Stimulated activated CD4-positive, alpha-beta T cell treated with anti-CD3 and anti-CD28 coated beads, Interleukin-1b, Interleukin-23, amount 100 ng/mL, for 1 hour (primary cell): ENCODE measurements at places on chromosomes 1 and 21.

DNA sequence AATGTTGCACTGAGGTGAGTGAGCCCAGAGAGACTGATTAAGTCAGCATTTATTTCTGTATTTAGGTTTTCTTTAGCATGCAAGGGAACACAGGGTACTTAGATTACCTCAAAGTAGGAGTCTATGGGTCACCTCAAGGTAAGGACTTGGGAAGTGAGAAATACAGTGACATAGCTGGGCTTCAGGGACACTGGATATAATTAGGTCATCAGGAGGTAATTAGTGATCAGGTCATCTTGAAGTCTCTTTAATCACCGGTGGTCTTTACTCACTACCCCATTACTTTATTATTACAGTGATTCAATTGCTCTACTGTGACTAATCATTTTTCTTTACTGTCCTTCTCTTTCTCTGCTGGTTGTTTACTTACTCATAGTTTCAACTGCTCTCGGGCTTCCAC, 59.9 kb upstream of the KCNK1 start:
- no peak for DNase-seq

DNA sequence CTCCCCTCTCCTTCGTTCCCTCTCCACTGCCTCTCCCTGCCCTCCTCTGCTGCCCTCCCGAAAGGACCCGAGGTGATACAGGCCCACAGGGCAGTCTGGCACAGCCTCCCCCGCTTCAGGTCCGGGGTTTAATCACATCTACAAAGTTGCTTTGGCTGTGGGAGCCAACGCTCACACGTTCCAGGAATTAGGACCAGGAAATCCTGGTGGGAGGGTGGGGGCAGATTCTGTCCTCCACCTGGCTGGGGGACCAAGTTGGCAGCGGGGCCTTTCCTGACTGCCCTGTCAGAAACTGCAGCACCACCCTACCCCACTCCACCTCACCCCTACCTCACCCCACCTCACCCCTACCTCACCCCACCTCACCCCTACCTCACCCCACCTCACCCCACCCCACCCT, 95.1 kb downstream of the WDR4 start:
- DNase-seq, result no peak

GRCh38 chr1:2251786-2252185, 23.7 kb downstream of the SKI start:
- no peak for DNase-seq

DNA sequence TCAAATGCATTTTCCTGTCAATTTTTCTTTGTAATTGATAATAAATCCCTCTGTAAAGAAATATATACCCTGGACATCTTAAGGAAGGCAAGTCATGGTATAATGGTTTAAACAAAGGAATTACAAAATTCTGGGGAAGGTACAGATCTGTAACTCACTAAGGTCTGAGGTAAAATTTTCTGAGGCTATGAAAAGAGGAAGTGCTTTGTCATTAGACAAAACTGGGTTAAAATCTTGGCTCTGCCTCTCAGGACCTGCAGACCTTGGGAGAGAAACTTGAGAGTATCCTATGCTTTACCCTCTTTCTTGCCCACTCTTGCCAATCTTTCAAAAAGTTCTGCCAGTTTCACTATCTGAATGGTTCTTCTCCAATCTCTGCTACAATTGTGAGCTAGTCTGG, 26.8 kb upstream of the BEND5 start:
- DNase-seq, result no peak

GRCh38 chr1:16199157-16199501, 13.3 kb downstream of the ARHGEF19 start:
- DNase-seq, result no peak

GRCh38 chr1:111202707-111203623, 2.5 kb upstream of the DENND2D start:
- no peak for DNase-seq

- DNase-seq, result no peak
Observed at GRCh38 chr1:66359269-66359668, 174.7 kb upstream of the SGIP1 start.

- DNase-seq, result no peak
Observed at GRCh38 chr21:25960402-25960801, 210.2 kb downstream of the APP start.

- DNase-seq, result no peak
Observed at GRCh38 chr1:53366901-53367502, 39.1 kb upstream of the LRP8 start.

DNA sequence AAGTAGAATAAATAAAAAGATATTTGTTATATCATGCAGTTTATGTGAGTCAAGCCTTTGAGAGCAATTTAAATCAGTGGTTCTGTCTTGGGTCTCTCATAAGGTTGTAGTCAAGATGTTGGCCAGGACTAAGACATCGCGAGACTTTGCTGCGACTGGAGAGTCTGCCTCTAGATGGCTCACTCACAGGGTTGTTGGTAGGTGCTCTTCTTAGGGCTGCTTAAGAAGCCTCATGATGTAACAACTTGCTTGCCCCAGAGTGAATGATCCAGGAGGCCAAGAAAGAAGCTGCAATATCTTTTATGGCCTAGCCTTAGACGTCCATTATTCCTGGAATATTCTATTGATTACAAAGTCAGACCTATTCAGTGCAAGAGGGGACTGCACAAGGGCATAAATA, 73.1 kb upstream of the CACHD1 start:
- no peak for DNase-seq

- DNase-seq, result no peak
Observed at GRCh38 chr1:84450910-84451309, 28.2 kb upstream of the RPF1 start.

DNA sequence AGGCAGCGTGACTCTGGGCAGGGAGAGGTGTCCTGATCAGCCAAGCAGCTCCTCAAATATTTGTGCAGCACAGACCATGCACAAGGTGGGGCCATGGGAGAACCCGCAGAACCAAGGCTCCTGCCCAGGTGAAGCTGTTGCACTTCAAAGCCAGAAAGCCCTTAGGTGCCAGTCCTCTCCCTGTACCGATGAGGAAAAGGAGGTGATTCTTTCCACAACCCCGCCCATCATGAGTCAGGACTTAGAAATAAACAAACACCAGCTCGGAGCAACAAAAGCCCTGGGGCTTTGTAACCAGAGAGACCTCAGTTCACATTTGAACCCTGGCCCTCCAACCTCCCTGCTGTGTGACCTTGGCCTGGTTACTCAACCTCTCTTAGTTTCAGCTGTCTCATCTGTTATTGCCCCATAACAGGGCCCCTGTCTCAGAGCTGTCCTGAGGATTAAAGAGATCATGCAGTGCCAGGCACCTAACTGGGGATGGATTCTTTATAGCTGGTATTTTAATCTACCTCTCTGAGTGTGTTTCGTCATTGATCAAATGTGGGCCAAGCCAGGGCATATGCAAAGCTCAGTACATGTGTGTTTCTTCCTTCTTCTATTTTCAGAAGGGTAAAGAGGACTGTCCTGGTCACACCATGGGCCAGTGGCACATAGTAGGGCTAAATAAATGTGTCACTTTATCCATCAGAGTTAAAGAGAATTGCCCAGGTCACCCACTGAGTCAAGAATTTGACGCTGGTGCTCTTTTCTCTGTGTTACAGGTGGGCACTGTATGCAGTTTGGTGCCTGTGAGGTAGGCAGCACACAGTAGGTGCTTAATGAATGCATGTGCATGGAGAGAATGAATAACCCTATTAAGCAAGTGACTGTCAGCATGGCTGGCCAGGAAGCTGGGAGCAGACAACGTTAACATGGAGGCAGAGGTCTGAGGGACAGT, 1.4 kb downstream of the LDLRAD1 start:
- DNase-seq, result no peak

DNA sequence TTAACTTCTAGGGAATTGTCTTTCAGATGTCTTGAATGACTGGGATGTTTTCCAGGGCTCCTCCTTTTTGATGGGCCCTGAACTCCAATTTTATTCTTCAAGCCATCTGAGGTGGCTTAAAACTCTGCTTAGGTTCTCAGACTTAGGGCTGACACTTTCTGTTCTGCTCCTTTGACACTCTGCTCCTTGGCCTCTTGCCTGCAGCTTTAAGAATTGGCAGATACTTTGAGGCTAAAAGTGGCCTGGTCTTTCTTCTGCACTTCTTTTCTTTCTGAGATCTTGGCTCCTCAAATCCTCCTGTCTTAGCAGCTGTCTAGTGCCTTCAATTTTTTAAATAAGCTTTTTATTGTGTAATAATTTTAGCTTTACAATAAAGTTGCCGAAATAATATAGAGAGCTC, 294.6 kb downstream of the RPS6KC1 start:
- DNase-seq, result no peak

GRCh38 chr1:151537112-151537511, 3.0 kb upstream of the TUFT1 start:
- DNase-seq, result no peak

- DNase-seq, result no peak
Observed at GRCh38 chr1:225774281-225775147, 3.1 kb upstream of the SRP9 start.

GRCh38 chr1:147902253-147902845, at the start of gene GJA8:
Gene GJA8, plus strand, starts transcription at chr1:147902795. Its CDS starts 5,161 bp downstream, at chr1:147907956.
- no peak for DNase-seq

- no peak for DNase-seq
Observed at GRCh38 chr1:61442544-61442943, 282.4 kb downstream of the TM2D1 start.

- no peak for DNase-seq
Observed at GRCh38 chr1:155272466-155273342, 600 bp downstream of the CLK2 start.

- no peak for DNase-seq
Observed at GRCh38 chr1:31315902-31316301, 19.1 kb downstream of the ZCCHC17 start.

GRCh38 chr1:36304970-36305914, 926 bp upstream of the SH3D21 start:
- DNase-seq, result no peak

- no peak for DNase-seq
Observed at GRCh38 chr1:226337276-226337875, 28.4 kb upstream of the LIN9 start.

DNA sequence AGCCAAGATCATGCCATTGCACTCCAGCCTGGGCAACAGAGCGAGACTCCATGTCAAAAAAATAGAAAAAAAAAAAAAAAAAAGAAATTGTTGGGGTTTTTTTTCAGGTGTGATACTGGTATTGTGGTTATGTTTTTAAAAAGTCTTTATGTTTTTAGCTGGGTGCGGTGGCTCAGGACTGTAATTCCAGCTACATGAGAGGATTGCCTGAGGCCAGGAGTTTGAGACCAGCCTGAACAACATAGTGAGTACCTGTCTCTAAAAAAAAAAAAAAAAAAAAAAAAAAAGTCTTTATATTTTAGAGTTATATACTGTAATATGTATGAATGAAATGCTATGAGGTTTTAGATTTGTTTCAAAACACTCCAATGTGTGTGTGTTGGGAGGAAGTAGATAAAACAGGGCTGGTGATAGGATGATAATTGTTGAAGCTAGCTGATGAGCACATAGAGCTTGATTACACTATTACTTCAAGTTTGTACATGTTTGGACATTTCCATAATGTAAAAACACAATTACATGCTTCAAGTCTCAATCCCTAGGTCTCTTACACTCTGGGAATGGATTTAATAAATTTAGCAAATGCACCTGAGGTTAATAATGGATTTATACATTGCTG, 30.2 kb upstream of the ATP5PO start:
- no peak for DNase-seq

DNA sequence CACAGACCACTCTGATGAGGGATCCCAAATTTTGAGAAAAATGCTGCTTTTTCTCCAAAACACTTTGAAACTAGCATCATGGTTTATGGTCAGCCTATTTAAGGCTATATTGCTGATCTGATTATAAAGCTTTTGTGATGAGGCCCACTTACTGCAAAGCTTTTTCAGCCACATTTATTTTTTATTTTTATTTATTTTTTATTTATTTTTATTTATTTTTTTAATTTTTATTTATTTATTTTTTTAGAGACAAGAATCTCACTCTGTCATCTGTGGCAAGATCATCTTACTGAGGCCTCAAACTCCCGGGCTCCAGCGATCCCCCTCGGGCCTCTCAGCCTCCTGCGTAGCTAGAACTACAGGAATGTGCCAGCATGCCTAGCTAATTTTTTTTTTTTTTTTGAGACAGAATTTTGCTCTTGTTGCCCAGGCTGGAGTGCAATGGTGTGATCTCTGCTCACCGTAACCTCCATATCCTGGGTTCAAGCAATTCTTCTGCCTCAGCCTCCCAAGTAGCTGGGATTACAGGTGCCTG, 5.2 kb upstream of the BCAS2 start:
- DNase-seq, result no peak
